NCI-H2081 (cell line): ENCODE measurements at places on chromosomes 5 and 9.

GRCh38 chr5:16841416-16841815 lies 94.7 kb downstream of the MYO10 start:
- no peak for DNase-seq

DNA sequence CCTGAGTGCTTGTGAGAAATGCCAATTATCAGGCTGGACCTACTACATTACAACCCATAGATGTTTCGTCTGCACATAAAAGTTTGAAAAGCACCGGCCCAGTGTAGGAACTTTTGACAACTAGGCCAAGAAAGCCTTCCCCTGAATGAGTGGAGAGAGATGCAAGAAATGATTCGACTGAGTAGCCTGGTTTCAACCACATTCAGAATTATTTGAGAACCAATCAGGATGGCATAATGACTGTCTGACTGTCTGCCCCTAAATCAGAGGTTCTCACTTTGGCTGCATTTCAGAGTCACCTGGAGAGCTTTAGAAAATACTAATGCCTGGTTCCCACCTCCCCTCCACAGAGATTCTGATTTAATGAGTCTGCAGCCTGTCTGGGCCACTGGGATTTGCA lies 61.1 kb downstream of the FRMD3 start:
- peak; percentile 72 for DNase-seq

GRCh38 chr9:76576344-76576743 lies 117.4 kb downstream of the GCNT1 start:
- no peak for DNase-seq

DNA sequence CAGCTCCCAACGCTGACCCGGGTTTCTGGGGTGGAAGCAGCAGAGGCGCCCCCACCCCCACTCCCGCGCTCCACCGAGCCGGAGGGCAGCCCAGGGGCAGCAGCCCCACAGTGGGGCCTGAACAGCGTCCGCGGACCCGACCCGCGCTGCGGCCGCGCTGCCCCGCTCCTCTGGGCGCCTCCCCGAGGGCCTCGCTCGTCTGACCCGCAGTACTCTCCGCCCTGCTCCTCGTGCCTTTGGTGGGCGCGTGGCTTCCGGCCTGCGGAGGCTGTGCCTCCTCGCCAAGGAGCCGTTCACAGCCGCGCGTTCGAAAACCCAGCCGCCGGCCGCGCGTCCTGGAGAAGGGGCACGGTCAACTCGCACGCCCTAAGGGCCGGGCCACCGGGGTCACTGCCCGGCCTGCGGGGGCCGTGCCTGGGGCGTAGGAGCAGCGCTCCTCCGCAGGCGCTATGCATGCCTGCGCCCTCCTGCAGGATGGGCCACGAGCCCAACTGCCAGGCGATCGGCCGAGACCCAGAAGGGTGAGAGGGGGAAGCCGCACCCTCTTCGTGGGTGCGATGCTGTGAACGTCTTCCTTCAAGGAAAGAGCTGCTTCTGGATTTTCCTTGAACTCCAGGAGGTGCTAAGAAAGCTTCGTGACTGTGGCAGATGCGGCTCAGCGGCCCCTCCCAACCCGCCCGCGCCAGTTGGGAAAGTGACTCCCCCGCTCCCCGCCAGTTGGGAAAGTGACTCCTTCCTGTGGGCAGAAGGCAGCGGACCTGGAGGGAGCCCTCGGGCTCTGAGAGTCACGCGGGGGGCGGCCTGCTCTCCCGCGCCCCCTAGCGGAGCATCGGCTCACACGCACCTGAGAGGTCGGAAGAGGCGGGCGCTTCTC lies 82.7 kb downstream of the HSD17B3 start:
- DNase-seq, result no peak
